Activated CD4-positive, alpha-beta T cell treated with anti-CD3 and anti-CD28 coated beads, Interleukin-2, amount 10 ng/mL, durations not matched to agents 7 days and 5 days (primary cell): ENCODE measurements at places on chromosomes 7 and 10.

- DNase-seq = peak; percentile 25
Observed at GRCh38 chr7:77940647-77941046, 142.1 kb downstream of the PHTF2 start.

GRCh38 chr7:156174428-156174827, 362.2 kb upstream of the SHH start:
- no peak for DNase-seq

GRCh38 chr7:105014693-105015389, 836 bp downstream of the KMT2E start:
- DNase-seq = peak; percentile 66

GRCh38 chr10:67521546-67521945, 174.4 kb downstream of the CTNNA3 start:
- no peak for DNase-seq

GRCh38 chr10:106775127-106775526, 389.4 kb downstream of the SORCS1 start:
- no peak for DNase-seq

- DNase-seq = no peak
Observed at GRCh38 chr7:140005754-140006503, 56.8 kb downstream of the PARP12 start.

- no peak for DNase-seq
Observed at GRCh38 chr10:93680412-93681047, 21.9 kb downstream of the FRA10AC1 start.

DNA sequence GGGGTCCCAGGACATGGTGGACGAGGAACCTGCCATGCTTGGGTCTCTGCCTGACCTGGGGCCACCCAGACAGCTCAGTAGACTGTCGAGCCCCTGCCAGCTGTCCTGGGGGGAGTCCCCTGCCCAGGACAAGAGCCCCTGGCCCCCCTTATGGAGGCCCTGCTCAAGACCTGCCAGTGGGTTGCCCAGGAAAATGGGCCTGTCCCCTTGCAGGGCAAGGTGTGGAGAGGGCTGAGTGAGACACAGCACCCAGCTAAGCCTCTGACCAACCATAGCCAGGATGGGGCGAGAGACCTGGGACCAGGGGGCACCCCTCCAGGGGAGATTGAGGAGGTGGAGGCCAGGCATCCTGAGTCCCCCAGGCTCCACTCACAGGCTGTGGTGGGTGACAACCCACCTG, 1.8 kb downstream of the FUOM start:
- no peak for DNase-seq

DNA sequence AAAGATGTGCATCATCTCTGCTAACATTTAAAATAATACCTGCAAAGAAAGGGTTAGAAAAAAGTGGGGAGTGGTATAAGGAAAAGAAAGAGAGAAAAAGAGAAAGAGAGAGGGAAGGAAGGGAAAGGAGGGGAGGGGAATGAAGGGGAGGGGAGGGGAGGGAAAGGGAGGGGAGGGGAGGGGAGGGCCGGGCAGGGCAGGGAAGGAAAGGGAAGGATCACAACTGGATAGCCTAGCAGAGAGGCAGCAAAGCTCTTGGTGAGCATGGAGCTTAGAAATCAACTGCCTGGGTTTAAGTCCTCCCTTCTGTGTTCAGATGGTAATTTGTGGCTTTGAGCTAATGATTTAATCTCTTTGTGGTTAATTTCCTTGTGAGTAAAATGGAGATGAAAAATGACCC, 5.4 kb upstream of the FAM237B start:
- DNase-seq = no peak

- no peak for DNase-seq
Observed at GRCh38 chr10:32323051-32323450, 23.9 kb downstream of the EPC1 start.

DNA sequence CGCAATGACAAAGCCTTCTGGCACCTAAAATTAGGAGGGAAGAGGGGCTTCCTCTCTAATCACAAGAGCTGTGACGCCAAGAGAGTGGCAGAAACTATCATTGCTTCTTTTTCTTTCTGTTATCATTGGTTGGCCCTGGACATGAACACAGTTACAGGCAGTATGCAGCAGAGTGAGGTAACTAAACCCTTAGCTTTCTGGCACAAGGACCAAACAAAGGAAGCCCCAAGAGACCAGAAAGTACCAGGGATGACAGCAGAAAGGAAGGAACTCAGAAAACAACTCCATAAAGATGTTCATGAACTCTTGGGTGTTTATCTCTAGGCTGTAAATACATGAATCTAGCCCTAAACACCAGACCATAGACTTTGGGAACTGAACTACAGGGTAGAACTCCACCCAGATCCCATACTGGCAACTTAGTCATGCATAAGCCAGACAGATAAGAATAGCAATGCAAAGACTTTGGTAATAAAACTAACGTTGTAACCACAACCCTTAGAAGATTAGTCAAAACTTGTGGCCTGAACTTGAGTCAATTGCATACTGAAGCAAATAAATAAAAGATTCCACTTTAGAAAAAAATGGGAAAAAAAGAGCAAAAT, 195.7 kb upstream of the PTN start:
- no peak for DNase-seq

DNA sequence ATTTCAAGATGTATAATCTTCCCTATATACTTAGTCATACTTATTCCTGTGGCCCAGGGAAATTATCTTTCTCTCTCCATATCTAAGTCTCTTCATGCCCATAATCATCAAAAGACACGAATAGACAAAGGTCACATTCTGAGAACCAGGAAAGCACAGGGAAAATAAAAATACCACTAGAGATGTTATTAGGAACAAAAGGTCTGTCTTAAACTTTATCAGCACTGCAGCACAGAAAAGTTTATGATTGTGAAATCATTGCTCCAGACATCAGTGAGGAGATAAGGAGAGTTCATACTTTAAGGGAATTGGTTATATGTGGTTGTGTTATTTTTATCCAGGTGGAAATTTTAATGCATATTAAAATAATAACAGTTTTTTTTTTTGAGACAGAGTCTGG, 974.6 kb upstream of the CELF2 start:
- DNase-seq = no peak

DNA sequence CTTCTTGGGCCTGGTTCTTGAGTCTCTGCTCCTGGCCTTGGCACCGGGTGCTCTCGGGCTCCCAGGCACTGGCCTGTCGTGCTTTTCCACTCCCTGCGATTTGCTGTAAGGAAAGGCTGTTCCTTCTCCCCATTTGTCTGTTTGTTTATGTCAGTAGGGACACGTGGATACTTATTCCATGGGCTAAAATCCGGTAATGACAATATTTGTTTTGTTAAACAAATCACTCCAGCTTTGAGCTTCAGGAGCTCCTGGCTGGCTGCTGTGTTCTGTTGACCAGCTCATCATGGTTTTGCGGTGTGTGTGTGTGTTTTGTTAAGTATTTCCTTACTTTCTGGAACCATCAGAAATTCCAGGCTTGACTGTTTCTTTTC, 17.5 kb upstream of the JAKMIP3 start:
- DNase-seq = no peak

DNA sequence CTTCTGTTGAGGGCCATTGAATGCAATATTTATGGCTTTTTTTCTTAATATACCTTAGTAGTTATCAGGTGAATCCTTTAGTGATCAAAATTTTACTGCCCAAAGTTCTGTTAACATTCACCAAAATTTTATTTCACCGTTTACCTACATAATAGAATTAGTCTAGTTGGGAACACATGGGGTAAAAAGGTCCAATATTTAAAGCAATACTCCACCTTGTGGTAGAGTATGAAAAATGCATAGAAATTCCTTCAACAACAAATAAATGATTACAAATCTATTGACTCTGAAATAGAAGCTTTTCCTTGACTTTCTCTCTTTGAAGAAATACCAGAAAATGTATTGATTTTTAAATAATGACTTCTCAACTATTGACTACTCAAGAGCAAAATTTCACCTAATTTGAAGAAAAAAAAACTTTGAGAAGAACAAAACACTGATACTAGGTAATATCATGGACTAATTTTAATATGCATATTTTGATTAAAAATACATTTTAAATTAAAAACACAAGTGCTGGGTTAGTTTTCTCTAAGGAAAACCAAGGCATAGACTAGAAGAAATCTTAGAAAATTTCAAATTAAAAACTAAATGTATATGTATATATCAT, 43.3 kb downstream of the POLR1F start:
- DNase-seq = no peak

DNA sequence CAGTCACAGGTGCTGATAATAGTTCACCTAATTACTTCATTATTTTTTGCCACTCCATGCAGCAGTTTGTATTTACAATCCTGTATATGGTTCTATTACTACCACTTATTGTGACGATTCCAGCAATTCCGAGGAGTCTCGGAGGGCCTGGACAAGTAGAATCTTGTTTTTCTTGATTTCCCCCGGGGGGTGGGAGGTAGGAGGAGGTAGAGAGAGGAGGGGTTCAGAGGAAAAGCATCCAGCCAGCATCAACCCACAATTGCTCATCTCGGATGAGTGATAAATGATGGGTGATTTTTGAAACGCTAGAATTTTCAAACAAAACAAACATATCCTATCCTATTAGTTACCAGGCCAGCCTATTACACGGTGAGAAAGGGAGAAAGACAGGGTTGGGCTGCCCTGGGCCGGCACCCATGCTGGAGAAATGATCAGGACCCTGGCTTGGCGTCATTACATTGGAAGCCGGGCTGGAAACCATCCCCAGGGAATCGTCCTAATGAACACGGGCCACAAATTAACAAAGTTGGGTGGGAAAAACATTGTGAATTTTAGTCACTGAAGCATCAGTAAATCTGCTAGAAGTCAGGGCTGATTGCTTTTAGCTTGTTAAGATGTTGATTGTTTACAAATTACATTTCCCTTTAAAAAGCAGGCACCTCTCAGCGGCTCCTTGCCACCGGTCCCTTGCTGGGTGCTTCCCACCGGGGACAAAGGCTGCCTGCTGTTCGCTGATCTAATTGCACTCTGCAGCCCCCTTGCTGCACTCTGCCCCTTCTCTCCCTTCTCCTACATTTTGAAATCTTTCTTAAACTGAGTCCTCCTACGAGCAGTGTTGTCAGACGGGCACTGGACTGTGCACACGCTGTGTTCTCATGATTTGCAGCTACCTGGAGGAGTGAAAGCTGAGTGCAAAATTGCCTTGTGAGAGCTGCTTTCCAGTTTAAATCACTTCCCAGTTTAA, 95.5 kb downstream of the FAM204A start:
- DNase-seq = no peak

GRCh38 chr10:13712476-13712836, 125.7 kb downstream of the PRPF18 start:
- DNase-seq = no peak

DNA sequence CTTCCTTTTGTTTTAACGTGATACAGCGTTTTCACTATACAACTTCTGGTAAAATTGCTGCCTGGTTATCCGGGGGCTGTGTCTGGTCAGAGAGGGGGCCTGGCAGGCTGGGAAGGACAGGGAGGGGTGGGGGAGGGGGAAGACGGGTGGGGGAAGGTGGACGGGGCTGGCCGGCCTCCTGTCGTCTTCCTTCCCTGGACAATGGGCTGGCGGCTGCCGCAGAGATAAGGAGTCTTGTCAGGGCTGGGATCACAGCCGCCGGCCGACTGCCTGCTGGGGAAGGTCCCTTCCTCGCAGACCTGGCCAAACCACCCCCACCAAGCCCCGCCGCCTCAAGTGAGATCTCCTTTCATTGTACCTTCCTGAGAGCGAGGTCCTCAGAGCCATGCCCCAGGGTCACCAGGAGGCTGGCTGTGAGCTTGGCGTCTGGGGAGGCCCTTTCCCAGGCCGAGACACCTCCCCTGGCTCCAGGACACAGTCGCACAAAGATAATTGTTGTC, 151.2 kb upstream of the TNRC18 start:
- no peak for DNase-seq

- DNase-seq = no peak
Observed at GRCh38 chr10:14686356-14686755, 88.3 kb downstream of the FAM107B start.

DNA sequence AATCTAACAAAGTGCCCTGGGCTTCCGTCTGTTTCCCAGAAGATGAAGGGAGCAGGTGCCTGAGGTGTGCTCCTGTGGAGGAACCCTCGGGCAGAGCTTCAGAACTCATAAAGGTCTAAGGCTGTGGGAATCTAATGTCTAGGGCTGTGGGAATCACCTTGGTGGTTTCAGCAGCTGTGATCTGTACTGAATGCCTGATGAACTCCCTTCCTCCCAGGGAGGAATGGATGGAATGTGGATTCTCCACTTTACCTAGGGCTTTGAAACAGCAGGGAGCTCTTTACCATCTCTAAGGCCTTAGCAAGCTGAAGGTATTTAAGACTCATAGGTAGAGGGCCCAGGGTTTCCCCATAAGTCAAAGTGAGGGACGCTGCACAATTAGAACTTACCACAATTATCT, 36.0 kb upstream of the SEMA3E start:
- DNase-seq = no peak

DNA sequence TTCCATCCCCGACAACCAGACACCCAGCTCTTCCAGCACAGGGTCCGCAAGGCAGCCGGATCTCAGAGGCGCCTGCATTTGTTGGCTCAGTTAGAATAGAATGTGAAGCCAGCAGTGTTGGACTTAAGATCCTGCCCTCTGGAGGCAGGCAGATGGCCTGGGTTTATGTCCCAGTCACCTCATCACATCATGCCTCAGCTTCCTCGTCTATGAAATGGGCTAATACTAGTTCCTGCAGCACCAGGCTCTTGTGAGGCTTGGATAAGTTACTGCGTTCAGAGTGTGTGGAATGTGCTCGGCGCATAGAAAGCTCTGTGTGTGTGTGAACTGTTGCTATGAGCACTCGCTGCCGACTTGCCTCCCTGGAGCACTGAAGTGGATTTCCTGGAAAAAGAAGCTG, 202.5 kb upstream of the GPR26 start:
- no peak for DNase-seq

DNA sequence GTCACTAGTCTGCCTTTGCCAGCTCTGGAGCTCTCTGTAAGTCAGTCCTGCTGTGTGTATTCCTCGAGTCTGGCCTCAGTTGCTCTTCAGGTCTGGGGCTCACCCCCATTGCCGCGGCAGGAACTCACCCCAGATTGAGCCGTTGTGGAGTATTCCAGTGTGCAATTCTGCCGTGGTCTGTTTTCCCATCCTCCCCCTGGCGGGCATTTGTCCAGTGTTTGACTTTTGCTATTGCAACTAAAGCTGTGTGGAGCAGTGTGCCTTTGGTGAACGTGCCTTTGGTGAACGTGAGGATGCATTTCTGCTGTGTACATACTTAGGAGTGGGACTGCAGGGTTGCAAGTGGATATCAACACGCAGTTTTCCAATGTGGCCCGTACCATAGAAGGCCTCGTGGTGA, 134.5 kb downstream of the FAM53B start:
- no peak for DNase-seq

DNA sequence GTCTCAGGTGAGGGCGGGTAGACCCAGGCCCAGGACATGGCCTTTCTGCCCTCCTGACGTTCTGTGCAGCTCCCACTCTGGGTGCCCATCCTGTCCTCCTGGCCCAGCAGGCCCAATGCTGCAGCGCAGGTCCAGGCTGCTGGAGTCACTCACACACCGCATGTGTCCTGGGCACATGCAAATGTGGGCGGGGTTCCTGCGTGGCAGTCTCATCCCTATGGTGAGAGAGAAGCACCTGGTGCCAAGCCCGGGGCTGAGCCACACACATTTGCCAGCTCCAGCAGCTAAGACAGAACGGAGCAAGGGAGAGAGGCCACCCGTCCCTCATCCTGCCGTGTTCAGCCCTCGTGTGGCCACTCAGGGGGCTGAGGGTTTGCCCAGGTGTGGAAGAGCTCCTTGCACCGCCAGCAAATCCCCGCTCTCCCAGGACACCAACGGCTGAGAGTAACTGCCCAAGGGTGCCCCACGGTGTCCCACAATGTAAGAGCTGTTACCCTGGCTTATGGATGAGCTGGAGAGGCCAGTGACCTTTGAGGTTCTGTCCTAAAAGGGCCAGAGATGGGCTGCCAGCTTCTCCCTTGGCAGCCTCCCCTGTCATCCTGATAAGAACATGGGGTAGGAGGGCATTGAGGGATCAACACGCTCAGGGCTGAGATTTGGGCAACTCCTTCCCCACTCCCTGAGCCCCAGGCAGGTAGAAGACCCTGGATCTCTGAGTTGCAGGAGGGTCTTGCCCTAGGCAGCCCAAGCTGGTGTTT, 4.4 kb downstream of the FUOM start:
- DNase-seq = no peak
